EH (cell line): ENCODE measurements at places on chromosomes 7 and 10.

DNA sequence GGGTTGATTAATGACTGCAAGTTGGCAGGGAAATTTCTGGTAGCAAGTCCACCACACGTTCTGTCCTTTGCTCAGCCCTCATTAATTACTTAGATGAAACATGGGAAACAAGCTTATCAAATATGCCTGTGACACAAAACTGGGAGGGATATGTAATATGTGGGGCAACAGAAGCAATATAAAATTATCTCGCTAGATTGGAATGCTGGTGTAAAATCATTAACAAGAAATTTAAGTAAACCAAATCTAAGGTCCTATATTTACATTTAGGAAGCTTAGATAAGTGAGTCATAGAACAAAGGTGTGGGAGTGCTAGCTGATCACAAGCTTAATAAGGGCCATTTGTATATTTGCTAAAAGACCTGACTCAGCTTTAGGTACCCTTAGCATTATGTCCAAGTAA, 23.5 kb downstream of the TRPV5 start:
- DNase-seq: no peak

DNA sequence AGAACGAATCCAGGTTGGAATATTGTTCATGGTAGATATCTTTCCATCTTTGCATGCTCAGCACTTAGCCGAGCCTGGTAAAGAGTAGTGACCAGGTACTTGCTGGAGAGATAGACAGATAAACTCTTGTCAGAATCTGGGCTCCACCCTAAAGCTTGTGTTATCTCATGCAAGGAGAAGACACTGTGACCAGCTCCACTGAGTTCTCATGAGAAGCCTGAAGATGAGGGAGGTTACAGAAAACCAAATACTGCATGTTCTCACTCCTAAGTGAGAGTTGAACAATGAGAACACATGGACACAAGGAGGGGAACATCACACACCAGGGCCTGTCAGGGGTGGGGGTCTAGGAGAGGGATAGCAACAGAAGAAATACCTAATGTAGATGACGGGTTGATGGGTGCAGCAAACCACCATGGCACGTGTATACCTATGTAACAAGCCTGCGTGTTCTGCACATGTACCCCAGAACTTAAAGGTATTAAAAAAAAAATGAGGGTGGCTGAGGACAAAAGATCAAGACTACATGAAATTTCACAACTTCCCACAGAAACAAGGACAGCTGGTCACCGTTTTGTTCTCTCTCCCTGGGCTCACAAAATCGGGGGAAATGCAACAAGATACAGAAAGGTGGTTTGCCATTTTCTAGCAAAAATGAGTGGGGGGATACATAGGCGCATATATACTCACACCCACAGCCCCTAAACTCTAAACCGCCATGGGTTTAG, 17.4 kb downstream of the DLG5 start:
- DNase-seq: no peak

DNA sequence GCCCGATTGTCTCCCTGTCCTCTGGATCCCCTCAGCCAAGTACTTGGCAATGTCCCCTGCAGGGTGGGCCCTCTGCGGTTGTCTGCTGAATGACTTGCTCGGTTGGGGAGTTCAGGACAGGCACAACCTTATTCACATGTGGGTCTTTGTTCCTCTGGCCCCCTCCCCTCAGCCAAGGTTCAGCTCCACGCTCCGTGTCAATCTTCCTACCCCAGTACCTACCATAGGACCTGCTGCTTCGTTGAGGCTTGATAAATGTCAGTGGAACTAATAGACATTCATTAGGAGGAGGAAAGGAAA, 7.1 kb downstream of the CPA5 start:
- DNase-seq: no peak

GRCh38 chr7:77459311-77459726, 43.2 kb upstream of the GSAP start:
- DNase-seq: no peak

DNA sequence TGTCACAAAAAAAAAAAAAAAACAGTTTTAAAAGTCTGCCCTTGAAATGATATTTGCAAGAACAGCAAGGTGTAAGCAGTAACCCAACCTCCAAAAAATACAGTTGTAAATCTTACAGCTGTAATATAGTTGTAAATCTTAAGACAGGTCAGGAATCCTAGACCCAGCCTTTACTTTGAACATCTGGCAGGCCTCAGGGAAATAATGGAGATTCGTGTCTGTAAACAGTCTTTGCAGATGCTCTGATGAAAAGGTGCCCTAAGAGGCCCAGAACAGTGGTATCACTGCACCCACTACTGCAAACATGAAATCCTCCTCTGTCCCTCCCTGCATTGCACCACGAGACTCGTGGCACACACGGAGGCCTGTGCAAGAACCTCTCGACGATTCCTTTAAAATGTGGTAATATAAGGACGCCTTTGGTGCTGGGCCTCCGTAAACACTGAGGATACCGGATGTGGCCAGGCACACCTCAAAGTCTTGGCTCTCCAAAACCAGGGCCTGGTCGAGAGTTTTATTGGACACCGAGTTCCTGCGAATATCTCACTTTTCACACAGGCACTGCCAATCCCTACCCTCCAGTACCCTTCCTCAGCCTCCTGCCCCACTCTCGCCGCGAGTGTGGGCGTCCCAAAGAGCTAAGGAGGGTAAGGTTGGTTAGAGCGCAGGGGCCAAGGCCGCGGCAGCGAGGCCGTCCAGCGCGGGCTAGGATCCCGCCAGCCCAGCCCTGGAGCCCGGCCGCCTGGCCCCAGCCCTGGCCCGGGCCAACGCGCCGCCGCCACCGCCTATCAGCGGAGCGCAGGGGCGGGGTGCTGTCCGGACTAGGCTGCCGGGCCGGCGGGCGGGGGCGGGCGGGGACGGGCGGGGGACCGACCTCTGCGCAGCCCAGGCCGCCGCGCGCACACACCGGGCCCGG, at the start of gene REEP3:
Gene REEP3, plus strand, starts transcription at position 902 of the 916 bp plus-strand sequence. CDS start 145 bp downstream, outside the sequence.
- DNase-seq: peak; percentile 77
